Uterine smooth muscle cell (primary cell): ENCODE measurements at places on chromosomes 12 and 14. TPM values are rescaled to one million over a fixed set of nuclear protein-coding genes. Genes with fewer than 3 reads are reported as not detected.

GALNT6 gene
- total RNA-seq, result 37.9 and 52.3 TPM in 2 replicates

VWF gene
- total RNA-seq, result 1.3 and 1.9 TPM in 2 replicates

IL22 gene
- not detected in 2 replicates for total RNA-seq

ZDHHC22 gene
- not detected in 2 replicates for total RNA-seq

RD3L gene
- total RNA-seq, result not detected in 2 replicates

ZFYVE1 gene
- total RNA-seq, result 10.1 and 15.4 TPM in 2 replicates

TPH2 gene
- total RNA-seq, result under 0.01 TPM in 1 of 2 replicates, not detected in the other

FAM181A gene
- total RNA-seq, result not detected in 2 replicates

LRP1-AS gene
- not detected in 2 replicates for total RNA-seq

GALC gene
- 17.9 and 23.9 TPM in 2 replicates for total RNA-seq

GPR84 gene
- not detected in 2 replicates for total RNA-seq

SMCO2 gene
- 0.12 and 0.22 TPM in 2 replicates for total RNA-seq

BCL2L14 gene
- not detected in 2 replicates for total RNA-seq

TMEM30B gene
- total RNA-seq, result 0.11 and 0.12 TPM in 2 replicates

STAC3 gene
- total RNA-seq, result 0.22 and 0.50 TPM in 2 replicates

SERPINA5 gene
- total RNA-seq, result not detected in 2 replicates

CLEC4E gene
- total RNA-seq, result not detected in 2 replicates

KITLG gene
- total RNA-seq, result 103 and 169 TPM in 2 replicates
